C1 segment of cervical spinal cord (tissue), 14 donors: ENCODE measurements at places on chromosomes 5 and 9.

DNA sequence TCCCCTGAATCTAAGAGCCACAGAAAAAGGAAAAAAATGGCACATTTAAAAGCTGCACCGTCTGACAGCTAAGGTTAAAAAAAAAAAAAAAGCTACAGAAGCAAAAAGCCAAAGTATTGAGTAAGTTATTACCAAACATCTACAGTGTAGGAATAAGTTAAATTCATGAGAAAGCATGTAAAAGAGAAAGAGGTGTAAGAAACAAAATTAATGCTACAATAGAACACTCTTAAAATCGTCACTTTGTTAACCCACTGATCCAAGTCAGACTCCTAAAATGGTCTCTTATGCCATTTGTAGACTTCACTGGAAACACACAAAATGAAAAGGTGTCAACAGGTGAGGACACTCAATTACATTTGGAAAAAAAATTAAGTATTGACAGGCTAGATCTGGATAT is 120.2 kb downstream of the SSBP2 start:
- no peak for DNase-seq

DNA sequence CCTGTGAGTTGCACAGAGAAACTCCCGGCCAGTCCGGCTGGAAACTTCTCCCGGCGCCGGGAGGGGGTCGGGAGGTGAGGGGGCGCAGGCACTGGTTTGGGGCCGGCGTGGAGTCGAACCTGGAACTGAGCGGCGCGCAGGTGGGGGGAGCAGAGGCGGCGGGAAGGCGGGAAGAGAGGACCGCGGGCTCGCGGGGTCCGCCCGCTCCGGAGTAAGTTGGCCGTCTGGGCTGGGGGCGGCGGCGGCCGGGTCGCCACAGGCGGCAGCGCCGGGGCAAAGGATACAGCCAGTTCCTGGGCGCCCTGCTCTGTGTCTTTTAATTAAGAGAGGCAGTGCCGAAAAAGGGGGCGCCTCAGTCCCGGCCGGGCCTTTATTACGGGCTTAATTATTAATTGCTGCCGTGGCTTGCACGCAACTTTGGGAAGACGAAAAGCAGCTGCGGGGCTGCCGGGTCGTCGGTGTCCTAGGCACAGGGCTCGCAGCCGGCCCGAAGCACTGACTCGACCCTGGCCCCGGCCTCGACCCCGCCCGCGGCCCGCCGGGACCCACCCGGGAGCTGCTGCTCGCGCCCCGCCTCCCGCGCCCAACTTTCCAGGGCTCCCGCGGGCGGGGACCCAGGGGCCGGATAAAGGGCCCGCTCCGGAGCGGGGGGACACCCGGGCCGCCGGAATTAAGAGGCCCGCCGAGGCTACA is 1.1 kb downstream of the NTNG2 start:
- no peak for DNase-seq

DNA sequence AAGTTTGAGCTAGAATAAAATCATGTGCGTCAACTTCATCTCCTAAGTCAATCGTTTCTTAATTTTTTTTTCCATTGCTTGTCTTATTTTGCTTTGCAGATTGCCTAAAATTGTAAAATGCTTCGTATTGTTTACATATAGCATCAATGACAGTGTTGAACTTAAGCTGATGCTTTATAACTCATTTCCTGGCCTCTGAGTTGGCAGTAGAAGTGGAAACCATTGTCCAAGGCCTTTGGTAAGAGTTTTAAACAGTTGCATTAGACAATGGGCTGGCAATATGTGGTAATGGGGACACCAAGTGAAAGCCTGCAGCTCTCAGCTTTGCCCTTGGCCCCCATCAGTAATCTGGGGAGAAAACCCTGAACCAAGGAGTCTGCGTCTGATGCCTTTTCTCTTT is 154.8 kb upstream of the GAS1 start:
- DNase-seq, result no peak

GRCh38 chr9:115111874-115112273 is 6.1 kb downstream of the TNC start:
- no peak for DNase-seq

DNA sequence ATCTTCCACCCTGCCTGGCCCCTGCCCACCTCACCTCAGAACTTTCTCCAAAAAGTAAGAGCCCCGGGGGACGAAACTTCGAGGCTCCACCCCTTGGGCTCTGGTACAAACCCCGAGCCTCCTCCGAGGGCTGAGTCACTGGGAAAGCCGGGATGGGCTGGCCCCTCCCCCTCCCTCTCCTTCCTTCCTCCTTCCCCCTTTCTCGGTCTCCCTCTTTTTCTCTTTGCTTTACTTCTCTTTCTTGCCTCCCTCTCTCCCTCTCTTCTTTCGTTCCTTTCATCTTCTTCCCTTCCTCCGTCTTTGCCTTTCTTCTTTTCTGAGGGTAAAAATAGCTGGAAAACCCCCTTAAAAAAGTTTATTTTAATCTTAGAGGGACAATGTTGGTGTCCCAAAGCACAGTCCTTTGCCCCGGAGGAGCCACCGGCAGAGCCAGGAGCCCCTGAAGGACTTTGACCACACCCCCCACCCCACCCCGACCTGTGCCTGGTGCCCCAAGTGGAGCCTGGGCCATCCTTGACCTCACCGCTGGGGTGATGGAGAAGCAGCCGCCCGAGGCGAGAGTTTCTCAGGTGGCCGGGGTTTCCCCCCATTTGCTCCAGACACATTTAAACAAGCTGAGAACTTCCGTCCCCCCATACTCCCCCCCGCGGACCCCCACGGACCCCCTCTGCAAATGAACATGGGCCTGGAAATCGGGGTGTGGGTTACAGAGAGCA is 5.7 kb upstream of the NOTCH1 start:
- DNase-seq, result no peak

DNA sequence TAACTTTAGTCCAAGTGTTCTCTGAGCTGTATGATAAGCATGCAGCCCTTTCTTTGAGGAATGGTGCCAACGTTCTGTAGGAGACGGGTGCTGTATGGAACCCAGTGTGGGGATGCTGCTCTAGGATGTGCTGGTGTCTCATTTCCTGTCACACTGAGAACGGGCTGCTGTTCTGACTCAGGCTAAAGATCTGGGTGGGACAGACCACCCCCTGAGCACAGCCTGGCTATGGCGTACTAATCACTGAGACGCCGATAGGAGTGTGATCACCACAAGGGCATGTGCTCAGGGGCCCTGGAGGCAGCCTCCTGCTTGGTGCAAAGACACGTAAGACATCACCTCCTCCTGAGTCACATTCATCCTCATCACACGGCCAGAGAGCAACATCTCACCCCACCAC is 240.4 kb downstream of the IRX2 start:
- DNase-seq, result no peak

DNA sequence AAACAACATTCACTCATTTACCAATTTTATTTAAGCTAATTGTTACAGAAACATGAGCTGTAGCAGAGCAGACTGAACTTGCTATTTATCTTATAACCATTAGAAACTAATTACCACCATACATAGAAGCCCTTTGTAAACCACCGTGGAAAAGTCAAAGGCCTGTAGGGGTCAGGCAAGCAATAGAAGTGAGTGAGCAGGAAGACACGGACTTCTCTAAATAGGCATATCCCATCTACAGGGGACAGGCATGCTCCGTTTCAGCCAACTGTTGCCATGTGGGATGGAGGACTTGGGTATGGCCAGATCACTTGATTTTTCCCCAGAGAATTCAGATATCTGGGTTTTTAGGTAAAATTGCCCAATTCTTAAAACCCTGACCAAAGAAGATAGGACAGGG is 44.8 kb downstream of the PRRC1 start:
- DNase-seq, result no peak
